ENCODE measurements at places on chromosomes 5 and 9.

GRCh38 chr5:65026816-65027548 lies 258.3 kb downstream of the CWC27 start:
- ATAC-seq, result peak; percentile 12

- no peak for ATAC-seq
Observed at GRCh38 chr5:106397700-106398099, 1273.0 kb downstream of the EFNA5 start.

- no peak for ATAC-seq
Observed at GRCh38 chr9:68551191-68551590, 10.5 kb upstream of the TMEM252 start.

DNA sequence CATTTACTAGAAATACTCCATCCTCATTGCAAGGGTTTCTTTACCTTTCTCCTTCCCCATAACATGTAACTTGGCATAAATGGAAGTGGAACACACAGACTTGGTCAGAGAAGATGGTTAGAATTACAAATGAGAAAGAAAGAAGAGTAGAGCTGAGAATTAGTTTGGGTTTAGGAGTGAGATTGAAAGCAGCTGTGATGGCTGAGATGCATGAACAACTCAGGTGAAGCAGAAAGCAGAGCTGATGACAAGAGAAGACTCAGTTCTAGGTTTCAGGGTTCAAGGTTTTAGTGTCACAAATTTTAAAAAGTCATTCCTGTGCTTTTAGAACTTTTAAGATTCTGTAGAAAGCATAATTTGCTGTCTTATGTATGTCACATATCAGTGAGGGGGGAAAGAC lies 54.0 kb downstream of the TMEM161B start:
- no peak for ATAC-seq

GRCh38 chr5:128553747-128554146 lies 15.7 kb upstream of the FBN2 start:
- no peak for ATAC-seq

DNA sequence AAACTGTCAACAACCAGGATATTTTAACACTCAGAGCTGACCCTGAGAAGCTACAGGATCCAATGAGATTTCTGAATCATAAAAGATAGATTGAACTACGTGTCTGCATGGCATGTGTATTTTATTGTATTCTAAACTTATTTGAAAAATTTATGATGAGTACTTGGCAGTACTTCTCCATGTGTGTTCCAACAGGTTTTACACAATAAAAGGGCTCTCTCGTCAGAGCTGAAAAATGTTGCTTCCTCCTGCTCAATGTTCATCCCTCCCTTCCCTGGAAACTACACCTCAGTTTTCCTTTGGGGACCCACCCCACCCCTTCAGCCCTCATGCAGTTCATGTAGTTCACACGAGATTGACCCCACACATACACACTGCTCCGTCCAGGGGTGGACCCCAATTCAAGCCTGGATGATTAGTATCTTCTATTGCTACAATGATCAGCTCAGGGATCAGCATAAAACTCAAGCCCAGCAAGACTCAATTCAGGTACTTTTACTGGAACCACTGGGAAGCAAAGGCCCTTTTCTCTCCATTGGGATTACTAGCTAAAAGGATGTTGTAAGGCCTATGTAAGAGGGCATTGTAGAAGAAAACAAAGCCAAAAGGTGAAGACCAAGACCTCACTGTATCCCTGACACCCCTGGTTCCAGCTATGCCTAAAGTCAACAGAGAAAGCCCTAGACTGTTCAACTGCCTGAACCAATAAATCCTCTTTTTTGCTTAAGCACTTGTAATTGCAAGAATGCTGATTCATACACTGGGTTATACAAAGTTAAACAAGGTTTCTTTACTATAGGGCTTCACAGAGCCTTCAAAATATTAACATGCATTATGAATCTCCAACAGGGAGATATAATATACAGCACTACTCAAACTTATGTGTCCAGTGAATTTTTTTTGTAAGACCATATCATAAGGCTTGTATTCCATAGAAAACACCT lies 112.6 kb downstream of the SAXO1 start:
- ATAC-seq, result no peak

DNA sequence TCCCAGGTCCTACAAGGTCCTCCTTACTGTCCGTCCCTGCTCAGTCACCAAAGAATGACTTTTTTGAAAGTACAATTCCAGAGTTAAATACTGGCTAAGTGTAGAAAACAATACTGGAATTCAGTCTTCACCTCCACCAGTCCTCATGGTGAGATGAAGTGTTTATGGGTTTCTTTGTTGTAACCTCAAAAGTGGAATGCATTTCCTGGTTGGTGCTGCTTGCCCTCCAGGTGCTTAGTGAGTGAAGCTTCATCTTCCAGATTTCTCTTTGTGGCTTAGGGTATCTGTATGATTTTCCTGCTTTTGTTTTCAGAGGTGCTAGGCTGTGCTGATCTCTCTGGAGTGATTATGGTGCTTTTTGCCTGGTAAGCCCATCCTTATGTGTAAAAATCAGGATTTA lies 49.4 kb upstream of the DHFR start:
- ATAC-seq, result no peak

DNA sequence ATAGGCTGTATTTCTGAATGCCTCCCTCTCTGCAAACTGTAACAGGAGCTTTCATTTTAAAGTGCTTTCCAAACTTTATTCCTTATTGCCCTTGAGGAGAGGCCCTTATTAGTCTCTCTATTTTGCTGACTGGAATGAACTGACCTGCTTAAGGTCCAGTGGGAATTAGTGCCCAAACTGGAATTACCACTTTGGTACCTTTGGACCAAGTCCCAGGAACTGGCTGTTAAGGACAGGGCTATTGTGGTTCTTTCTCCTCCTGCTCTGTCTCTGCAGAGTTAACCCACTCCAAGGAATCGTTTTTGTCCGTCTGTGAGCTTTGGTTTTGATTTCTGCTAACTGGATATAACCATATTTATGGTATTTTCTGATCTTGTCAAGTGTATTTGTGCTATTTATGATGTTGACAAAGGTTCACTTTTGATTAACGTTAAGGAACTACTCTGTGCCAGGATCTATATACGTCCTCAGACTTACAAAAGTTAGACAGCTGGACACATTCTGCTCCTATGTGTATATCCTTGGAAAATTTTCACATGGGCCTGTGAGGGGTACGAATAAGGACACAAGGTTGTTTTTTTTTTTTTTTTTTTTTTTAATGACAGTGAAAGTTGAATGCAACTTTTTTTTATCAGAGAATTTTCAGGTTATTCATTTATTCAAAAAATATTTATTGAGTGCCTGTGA lies 189.1 kb upstream of the ANKRD55 start:
- no peak for ATAC-seq

DNA sequence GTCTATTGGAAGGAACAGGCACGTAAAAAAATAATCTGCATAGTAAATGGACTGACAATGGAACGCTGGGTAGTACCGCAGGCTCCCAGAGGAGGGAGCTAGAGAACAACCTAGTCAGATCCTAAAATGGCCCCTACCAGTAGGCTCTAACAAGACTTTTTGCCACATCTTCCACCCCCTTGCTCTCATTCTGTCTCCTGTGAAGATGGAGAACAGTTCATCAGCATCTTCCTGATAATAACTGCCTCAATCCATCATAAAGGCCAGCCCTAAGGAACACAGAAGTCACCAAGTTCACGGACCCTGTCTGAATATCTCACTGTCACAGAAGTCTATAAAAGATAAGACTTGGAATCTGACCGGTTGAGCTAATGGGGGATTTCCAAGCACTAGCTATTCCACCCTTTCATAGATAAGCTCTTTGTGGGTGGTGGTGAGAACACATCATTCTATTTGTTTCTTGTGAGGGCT lies 133.4 kb downstream of the SLC1A3 start:
- ATAC-seq, result no peak

DNA sequence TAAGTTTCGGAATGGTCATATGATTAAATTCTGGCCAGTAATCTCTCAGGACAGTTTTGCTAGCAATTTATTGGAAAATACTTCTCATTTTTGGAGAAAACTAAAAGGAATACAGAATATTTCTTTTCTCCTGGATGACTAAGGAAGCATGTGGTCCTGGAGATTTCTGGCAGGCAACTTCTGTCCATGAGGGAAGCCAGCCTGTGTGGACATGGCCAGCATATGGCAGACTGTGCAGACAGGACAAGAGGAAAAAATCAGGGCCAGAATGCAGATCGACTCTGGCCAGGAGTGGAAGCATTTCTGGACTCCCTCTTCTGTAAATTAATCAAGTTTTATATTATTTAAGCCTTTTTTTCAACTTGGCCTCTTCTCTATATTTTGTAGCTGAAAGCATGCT lies 100.4 kb upstream of the CDH18 start:
- ATAC-seq, result no peak

GRCh38 chr9:116760636-116761035 lies 73.5 kb downstream of the TRIM32 start:
- ATAC-seq, result no peak

DNA sequence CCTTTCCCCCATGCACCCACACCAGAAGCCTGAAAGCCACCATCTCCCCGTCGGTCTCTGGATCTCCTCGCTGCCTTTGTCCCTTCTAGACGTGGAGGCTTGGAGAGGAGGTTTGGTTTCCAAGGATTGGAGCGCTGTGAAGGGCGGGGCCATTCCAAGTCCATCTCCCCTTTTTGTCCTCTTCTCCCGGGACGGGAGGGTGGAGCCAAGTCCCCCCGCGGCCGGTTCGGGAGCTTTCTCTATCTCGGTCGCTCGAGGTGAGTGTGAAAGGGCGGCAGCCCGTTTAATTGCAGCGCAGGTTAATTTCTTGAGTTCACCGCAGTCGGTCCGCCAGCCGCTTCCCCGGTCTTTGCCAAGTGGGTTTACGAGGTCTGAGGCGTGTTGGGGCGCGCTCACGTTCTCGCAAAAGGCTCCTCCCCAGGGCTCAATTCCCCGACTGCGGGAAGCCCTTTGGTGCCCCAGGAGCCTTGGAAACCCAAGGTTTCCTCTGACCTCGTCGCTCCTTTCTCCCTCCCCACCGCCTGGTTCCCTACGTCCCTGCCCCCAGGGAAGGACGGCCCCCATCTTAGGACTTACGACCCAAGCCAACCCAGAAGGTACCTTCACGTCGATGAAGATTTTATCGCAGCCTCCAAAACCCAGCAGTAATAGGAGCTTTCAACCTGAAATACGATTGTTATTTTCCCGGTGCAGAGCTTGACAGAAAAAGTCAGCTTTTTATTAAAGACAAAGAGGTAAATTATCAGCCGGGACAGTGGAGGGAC lies 2.8 kb upstream of the ZNF462 start:
- ATAC-seq, result no peak

DNA sequence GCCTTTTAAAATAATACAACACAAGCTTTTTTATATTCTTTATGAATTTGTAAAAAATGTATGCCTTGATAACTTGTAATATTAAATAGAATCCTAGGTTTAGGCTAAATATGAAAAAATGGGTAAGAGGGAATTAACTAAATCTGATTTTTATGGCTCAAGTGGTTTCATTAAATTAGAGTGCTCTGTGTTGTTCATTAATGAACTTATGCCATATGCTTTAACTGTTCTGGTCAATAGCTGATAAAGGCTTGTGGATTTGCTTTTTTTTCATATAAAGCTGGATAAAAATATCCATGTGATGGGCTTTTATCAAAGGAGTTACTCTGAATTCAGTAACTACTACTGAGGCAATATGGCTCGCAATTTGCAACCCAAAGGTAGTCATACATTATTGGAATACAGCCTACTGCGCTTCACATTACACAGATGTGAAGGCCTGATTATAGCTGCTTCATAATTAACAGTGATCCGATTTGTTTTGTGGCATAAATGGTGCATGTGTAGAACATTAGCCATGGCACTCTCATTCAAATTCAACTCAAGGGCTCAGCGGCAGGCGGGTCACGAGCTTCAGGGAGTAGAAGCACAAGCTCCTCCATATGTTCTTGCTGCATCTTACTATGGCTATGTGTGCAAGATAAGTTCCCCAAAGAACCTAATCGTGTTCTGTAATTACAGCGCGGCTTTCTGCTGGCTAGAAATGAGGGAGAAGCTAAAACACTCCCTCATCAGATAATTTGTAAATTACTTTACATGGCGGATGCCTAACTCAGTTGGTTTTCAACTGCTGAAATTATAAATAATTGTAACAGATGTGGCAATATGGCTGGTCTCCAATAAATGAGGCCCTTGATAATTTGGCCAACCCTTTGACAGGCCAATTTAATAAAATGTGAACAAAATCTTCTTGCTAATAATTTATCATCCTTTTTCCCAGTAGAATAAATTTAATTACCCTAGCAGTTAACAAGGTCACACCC lies 188.3 kb downstream of the CNTLN start:
- ATAC-seq, result no peak

DNA sequence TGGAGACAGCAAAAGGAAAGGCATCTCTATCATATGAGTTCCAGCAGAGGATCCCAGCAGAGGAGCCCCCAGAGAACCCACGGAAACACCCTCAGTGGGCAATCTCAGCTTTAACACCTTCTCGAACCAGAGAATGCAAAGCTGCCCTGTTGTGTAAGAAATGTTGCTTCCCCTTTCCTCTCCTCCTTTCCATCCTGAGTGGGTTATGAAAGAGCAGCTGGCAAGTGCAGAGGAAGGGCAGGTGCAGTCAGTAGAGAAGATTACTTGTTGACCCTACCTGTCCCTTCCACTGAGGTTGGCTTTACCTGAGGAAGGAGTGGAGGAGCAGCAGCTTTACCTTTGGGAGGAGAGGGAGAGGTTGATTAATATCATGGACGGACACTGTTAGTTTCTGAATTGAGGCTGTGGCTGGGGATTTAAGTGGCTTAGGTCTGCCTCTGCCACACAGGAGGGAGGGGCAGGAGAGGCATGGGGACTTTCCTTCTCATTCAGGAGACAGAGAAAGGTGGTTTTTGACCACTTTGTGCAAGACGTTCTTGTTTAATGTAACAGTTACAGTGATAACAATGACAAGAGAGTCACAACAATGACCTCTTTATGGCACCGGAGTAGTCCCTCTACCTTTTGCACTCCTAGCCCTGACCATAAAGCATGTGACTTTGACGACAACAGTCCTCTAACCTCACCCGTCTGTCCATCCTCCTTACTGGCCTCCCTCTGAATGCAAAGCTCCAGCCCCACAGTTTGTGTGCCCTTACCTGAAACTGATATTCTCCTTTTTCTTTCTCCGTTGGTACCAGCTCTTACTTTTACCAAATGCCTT lies 254.8 kb downstream of the NSG2 start:
- ATAC-seq, result no peak

- no peak for ATAC-seq
Observed at GRCh38 chr9:1871626-1872419, 143.3 kb upstream of the SMARCA2 start.

GRCh38 chr9:113215132-113215531 lies 5.9 kb downstream of the FKBP15 start:
- no peak for ATAC-seq

- no peak for ATAC-seq
Observed at GRCh38 chr9:117030254-117030768, 343.2 kb downstream of the TRIM32 start.

All from stimulated activated memory B cell treated with anti-CD40 and anti-IgM and Interleukin-4, amounts not matched to agents 10 μg/mL and 1 μg/mL and 100 μg/mL, for 72 hours (primary cell).